Mesothelial cell of epicardium (in vitro differentiated cells): ENCODE measurements at places on chromosomes 3 and 15. TPM values are rescaled to one million over a fixed set of nuclear protein-coding genes. Genes with fewer than 3 reads are reported as not detected.
A peak's percentile ranks its signal among the peaks of the same experiment; 100 is the strongest.

DNA sequence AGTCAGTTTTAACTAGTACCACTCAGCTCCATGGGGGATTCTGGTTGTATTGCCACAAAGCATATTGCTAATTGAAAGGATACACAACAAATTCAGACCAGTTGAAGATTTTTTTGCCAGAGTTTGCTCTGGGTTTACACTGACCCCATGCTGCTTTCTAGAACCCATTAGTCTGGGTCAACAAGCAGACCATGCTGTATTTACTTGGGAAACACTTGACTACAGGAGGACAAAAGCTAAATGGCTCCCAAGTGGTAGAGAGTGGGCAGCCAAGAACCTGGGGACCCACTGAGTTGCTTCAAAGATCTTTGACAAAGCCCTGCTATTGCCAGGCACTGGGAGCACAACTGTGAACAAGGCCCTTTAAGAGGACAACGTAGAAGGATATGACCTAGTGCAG, 86.8 kb upstream of the PSMD6 start:
- DNase-seq: no peak
- no peak overlapping the region for H3K4me3 ChIP-seq
- H3K27me3 ChIP-seq: no peaks in the 10 kb centered on the region
- peak overlapping the region; percentile 30 for H3K27ac ChIP-seq
- peaks cover 22% of the 10 kb centered on the region for H3K36me3 ChIP-seq
- peaks cover 44% of the 10 kb centered on the region for H3K4me1 ChIP-seq

The EID1 gene
- total RNA-seq: 135 to 146 TPM (median 139 TPM) in 3 replicates

DNA sequence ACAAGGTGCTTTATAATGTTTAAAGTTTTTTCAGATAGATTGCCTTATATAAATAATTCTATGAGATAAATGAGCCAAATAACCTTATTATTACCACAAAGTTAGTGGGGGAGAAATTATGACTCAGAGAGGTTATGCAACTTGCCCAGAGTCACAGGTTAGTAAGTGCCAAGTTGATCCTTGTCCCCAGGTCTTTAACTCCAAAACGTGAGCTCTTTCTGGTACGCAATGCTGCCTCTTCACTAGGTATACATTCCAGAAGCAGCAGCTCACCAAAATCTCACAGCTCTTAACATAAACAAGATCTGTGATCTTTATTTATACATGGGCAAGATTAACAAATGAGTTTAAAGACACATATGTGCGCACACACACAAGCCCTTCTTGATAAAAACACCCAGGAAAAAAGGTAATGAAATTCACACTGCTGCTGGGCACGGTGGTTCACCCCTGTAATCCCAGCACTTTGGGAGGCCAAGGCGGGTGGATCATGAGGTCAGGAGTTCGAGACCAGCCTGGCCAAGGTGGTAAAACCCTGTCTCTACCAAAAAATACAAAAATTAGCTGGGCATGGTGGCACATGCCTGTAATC, 59.8 kb upstream of the NR2F2 start:
- no peak overlapping the region for H3K27ac ChIP-seq
- peaks cover 35% of the 10 kb centered on the region for H3K36me3 ChIP-seq
- peaks cover 50% of the 10 kb centered on the region for H3K4me1 ChIP-seq
- DNase-seq: no peak
- no peaks in the 10 kb centered on the region for H3K27me3 ChIP-seq

- no peak for DNase-seq
- H3K4me3 ChIP-seq: no peak overlapping the region
- no peak overlapping the region for H3K27ac ChIP-seq
- peaks cover 8% of the 10 kb centered on the region for H3K4me1 ChIP-seq
- H3K27me3 ChIP-seq: peaks cover 2% of the 10 kb centered on the region
- no peaks in the 10 kb centered on the region for H3K36me3 ChIP-seq
Observed at GRCh38 chr3:70309591-70309990, 2.8 kb downstream of the MDFIC2 start.

DNA sequence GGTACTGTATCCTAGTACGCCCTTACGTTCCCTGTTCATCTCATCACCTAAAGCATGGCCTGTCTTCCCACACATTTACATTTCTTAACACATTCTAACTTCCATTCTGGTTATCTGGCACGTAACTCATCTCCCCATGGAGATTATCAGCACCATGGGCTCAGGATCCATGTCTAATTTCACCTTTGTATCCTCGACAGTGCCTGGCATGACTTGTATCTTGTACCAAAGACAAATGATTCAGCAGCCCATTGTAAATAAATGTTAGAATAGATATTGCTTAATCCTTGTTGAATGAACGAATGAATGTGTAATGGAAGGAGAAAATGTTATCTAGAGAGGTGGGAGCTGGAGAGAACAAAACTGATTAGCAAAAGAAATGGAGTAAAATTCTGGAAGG, 69.7 kb upstream of the TPM1 start:
- peaks cover 22% of the 10 kb centered on the region for H3K4me1 ChIP-seq
- no peak overlapping the region for H3K27ac ChIP-seq
- H3K27me3 ChIP-seq: no peaks in the 10 kb centered on the region
- no peak overlapping the region for H3K4me3 ChIP-seq
- no peaks in the 10 kb centered on the region for H3K36me3 ChIP-seq

The APOD gene
- total RNA-seq: 0.63 to 1.2 TPM (median 0.86 TPM) in 3 replicates

GRCh38 chr3:125470671-125471070, 49.3 kb downstream of the SNX4 start:
- peak overlapping the region; percentile 11 for H3K27ac ChIP-seq
- H3K4me1 ChIP-seq: no peaks in the 10 kb centered on the region
- H3K27me3 ChIP-seq: no peaks in the 10 kb centered on the region
- no peak overlapping the region for H3K4me3 ChIP-seq

GRCh38 chr3:122857019-122857418, 62.1 kb downstream of the SLC49A4 start:
- no peaks in the 10 kb centered on the region for H3K4me1 ChIP-seq
- H3K36me3 ChIP-seq: peaks cover 13% of the 10 kb centered on the region
- no peak for DNase-seq
- H3K27me3 ChIP-seq: no peaks in the 10 kb centered on the region
